Esophagus muscularis mucosa (tissue), 4 donors: ENCODE measurements at places on chromosomes 13 and 19. TPM values are rescaled to one million over a fixed set of nuclear protein-coding genes. Genes with fewer than 3 reads are reported as not detected.

Gene ZIK1
- total RNA-seq, result 4.6 TPM

Gene SLC17A7
- total RNA-seq, result 0.99 TPM

Gene FXYD7
- 0.71 TPM for total RNA-seq

Gene ZNF845
- total RNA-seq, result 4.4 TPM

Gene FPR3
- 8.3 TPM for total RNA-seq

Gene HRC
- 0.83 TPM for total RNA-seq

Gene RASIP1
- total RNA-seq, result 21.9 TPM

Gene ZNF382
- total RNA-seq, result 25.7 TPM

Gene HIF3A
- total RNA-seq, result 268 TPM

Gene ZNF415
- 18.1 TPM for total RNA-seq

Gene FXYD1
- total RNA-seq, result 62.6 TPM

Gene ZNF256
- 4.5 TPM for total RNA-seq

Gene ZNF611
- 8.0 TPM for total RNA-seq

Gene S1PR4
- 0.42 TPM for total RNA-seq

Gene MEF2B
- total RNA-seq, result not detected

Gene CBLC
- 0.34 TPM for total RNA-seq

Gene SYDE1
- 98.8 TPM for total RNA-seq

Gene NLRP9
- total RNA-seq, result not detected

Gene CEBPA
- 10.4 TPM for total RNA-seq

Gene ZNF541
- 0.17 TPM for total RNA-seq

Gene DNASE2
- 37.4 TPM for total RNA-seq

Gene FUT1
- total RNA-seq, result 2.5 TPM

Gene POU2F2
- total RNA-seq, result 0.52 TPM
